Caki2 (cell line): ENCODE measurements at places on chromosomes 1 and 21.

GRCh38 chr1:91732291-91733107 is 153.5 kb downstream of the TGFBR3 start:
- peak; percentile 90 for DNase-seq

DNA sequence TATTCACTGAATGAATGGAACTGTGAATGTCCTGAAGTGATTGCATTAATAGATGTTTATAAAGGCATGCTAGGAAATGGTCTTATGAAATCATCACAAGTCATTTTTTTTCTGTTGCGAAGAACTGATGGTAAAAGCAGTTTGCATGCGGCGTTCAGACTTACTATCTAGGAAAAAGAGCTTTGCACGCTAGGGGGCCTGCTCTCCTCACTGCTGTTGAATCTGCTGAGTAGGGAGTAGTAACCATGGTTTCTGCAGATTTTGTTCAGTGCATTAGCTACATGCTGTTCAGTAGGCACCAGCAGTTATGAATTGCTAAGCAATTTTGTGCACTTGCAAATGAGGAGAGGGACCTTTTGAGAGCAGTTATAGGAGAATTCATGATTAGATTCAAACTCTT is 57.9 kb downstream of the CENPF start:
- no peak for DNase-seq

DNA sequence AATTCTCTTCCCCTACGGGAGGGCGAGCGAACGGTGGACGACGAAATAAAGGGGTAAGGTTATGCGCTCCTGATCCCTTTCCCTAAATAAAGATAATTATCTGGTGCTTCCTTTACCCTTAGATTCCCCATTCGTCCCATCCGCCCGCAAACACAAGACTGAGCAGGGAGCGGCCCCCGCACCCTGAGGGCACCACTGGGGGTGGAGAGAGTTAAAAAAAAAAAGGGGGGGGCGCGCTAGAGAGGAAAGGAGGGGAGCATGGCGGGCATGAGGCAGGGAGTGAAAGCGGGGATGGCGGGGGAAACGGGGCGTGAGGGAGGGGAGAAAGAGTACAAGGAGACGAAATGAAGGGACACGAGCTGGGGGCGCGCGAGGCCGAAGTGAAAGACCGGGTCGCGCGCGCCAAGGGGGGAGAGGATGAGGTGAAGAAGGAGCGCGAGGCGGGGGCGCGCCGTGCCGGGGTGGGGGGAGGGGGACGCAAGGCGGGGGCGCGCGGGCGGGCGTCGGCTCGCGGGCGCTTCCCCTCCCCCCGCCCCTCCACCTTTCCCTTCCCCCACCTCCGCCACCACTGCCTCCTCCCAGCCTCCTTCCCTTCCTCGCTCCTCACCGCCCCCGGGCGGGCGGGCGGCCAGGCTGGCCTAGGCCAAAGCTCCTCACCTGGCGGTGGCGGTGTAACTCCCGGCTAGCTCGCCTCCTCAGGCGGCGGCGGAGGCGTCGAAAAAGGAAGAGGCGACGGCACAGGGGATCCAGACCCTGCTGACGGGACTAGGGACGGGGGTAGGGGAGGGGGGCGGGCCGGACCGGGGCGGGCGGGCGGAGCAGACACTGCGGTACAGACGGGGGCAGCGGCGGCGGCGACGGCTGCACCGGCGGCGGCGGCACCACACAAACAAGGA is 448 bp downstream of the GATAD2B start:
- DNase-seq: no peak

- DNase-seq: no peak
Measured at GRCh38 chr1:145942405-145942804, 15.1 kb upstream of the RBM8A start.

- no peak for DNase-seq
Measured at GRCh38 chr1:98232678-98233077, 311.8 kb upstream of the DPYD start.

GRCh38 chr1:49340576-49340975 is 563.9 kb upstream of the BEND5 start:
- DNase-seq: no peak

GRCh38 chr1:97738270-97738669 is 182.6 kb downstream of the DPYD start:
- no peak for DNase-seq

DNA sequence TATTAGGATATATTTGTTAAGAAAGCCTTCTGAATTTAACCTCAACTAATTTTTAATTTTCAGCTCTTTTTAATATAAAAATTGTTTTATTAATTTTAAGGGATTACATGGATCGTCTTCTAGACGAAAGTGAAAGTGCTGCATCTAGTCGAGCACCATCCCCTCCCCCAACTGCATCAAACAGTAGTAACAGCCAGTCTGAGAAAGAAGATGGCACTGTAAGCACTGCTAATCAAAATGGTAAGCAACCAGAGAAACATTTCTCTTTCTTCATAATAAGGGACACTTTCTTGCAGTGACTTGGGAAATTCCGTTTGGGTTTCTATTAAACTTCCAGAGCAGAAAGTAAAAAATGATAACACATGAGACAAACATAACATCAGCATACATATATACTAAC is 56.9 kb downstream of the MIER1 start:
- DNase-seq: peak; percentile 26

DNA sequence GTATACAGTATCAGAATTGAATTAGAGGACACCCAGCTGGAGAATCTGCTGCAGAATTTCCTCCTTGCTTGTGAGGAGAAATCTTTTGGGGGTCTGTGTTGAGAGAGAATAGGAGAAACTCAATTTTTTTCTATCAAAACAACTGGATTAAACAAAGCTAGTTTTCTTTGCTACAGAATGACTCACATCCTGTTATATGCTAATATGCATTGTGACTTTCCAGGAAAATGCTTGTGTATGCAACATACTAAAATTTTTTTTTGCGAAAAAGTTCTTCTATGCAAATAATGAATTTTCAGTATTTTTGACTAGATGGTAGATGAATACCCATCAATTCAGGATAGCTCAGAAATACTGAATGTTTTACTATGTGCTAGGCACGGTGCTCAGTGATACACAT is 2.2 kb downstream of the VAMP4 start:
- no peak for DNase-seq

DNA sequence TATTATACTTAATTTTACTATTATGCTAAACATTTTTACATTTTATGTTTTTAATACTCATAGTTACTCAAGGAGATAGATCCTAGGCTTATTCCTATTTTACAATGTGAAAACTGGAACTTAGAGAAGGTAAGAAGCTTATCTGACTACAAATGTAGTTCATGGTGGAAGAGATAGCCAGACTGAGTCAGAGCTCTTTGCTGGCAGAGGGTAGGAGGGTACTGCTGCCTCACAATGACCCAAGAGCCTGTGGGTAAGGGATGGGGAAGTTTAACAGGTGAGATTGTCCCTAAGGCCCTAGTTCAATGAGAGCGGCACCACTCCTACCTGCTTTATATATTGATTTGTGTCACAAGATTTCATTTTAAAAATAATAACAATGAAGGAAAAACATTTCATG is 34.1 kb upstream of the NEK7 start:
- no peak for DNase-seq
